ENCODE measurements at places on chromosomes 3 and 15.

DNA sequence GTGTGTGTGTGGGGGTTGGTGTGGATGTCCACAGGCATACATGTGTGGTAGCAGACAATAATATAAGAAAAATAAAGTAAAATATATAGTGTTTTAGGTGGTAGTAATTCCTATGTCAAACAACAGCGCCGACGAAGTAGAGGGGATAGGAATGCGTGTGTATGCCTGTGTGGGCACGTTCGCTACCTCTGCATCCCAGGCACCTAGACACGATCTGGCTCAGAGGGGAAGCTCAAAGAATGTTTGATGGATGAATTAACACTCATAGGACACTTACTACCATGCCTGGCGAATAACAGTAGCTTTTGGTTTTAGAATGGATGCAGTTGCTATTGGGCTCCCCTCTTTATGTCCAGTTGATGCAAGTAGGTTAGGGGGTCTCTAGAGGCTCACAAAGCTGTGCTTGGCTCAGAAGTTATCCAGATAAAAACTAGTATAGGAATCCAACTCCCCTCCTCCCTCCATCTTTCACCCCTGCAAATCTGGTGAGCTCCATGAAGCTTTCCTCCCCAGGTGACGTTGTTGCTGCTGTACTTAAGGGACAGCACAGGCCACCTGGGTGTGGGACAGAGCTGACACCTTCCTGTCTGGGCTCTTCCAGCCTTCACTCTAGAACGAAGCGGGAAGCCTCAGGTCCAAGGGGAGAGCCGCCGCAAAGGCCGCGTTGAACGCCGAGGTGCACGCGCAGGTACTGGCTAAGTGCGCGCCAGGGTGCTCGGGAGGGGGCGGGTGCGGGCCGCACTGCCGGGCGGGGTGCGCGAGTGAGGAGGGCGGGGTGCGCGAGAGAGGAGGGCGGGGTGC is 192.6 kb upstream of the LYSMD4 start:
- DNase-seq, result no peak

GRCh38 chr3:44104043-44104442 is 137.6 kb upstream of the TOPAZ1 start:
- DNase-seq, result no peak

DNA sequence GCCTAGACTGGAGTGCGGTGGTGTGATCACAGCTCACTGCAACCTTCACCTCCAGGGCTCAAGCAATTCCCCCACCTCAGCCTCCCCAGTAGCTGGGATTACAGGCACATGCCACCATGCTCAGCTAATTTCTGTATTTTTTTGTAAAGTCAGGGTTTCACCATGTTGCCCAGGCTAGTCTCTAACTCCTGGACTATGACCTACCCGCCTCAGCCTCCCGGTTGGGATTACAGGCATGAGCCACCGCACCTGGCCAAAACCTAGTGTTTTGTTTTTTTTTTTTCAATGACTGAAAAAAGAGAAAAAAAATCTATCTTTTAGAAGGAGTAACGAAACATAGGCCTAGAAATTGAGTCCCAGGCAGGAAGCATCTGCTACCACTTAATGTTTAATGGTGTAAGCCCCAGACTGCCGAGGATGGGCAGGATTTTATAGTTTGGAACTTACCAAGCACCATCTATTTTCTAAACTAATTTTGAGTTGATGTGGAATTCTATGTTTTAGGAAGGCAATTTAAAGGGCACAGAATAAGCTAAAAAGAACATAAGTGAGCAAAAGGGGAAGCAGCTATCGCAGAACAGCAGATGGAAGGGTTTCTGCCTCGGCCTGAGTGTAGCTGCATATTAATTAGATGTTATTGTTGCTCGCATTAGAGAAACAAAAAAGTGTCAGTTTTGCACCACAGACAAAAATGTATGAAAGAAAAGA is 24.2 kb upstream of the CA12 start:
- no peak for DNase-seq

- no peak for DNase-seq
Observed at GRCh38 chr3:56205406-56205805, 262.9 kb downstream of the ERC2 start.

DNA sequence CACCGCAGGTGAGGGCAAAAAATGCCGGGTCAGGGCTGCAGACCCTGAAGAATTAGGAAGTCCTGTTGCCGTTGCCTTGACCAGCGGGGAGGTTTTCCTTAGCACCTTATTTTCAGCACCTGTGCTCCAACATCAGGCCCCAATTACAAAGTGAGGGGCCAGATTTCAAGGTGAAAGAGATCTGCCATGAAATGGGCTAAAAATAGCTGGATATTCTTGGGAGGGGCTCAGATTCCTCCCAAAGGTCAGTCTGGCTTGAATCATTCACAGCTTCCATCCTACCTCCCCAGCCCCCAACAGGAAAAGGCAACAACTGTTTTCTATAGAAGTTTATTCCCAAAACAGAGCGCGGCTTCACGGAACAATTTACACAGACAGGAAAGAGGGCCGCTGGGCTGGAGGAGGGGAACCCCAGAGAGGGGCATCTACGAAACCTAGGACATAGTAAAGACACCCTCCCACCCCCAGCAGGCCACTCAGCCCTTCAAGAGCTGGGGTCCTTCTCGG is 941 bp upstream of the SLC26A6 start:
- no peak for DNase-seq

DNA sequence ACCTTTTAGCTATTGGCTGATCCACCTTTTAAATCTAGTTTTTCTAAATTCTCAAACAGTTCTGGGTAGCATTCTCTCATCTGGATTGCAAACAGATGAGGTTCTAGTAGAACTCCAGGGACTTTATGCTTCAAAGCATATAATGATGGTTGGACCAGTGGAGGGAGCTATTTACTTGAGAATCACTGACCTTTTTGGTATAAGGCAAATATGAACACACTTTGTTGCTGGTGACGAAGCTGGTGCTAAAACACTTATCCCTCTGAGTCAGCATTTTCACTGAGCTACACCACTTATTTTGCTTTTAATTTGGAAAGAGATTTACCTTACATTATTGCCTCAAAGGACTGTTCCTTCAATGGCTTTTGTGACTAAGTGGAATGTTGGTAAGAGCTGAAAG is 58.6 kb upstream of the SLITRK3 start:
- peak; percentile 78 for DNase-seq

GRCh38 chr3:36514171-36514570 is 133.9 kb downstream of the STAC start:
- no peak for DNase-seq

DNA sequence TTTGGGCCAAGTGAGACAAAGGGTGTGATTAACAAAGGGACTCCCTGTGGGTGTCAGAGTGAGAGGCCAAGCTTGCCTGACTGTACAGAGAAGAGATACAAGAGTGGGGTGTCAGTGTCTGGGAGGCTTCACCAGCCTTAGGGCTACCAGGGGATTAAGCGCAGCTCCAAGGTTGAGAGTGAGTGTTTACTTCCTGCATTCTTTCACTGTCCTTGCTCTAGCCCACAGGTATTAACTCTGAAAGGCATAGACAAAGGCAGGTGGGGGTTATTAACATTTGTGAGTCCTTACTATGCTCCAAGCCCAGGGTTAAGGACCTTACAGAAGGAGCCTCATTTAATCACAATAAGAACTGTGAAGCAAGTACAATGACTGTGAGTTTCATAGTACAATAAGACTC is 107.6 kb downstream of the IL20RB start:
- DNase-seq, result no peak

DNA sequence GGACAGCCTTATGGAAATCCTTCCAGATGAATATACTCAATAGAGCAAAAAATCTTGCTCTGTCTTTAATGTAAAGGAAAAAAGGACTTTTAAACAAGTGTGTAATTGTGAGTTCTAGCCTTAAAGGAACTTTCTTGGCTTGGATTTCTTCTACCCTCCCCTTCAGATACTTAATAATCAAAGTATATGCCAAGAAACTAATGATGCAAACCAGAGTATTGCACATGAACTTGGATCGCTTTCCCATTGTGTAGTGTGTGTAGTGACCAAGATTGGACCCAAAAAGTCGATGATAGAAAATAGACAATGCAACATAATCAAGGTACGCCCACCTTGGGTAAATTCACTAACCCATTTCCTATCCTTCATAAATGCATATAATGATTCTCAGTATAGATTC is 123.8 kb downstream of the TIGIT start:
- no peak for DNase-seq

DNA sequence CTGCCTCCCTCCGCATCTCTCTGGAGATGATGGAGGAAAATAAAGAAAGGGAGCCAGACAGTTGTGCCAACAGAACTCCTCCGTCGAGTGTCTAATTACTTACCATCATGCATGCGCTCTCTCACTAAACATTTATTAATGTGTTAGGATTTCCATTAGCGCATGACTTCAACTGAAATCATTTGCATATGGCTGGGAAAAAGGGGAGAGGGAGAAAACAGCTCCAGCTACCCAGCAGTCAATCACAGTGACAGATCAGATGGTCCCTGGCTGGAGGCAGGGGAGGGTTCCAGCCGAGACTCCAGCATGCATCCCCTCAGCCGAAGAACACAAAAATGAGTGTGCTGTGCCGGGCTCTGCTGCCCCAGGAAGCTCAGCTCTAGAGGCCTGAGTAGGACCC is 6.8 kb upstream of the RHO start:
- no peak for DNase-seq

- DNase-seq, result no peak
Observed at GRCh38 chr15:70530906-70531305, 232.5 kb downstream of the UACA start.

DNA sequence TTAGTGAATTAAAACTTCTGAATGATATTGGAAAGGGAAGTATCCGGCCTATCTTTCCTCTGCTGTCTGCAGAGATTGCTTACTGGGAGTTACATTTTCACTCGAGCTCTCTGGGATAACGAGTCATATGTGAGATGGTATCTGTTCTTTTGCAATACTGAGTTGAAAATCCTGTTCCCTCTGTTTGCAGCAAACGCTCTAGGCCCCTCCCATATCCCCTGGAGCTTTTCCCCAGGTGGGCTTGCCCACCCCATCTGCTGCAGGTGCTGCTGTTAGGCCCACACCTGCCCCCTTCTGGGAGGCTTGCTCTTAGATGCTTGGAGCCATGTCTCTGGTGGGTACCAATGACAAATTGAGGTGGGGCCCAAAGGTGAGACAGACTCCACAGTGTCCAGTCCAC is 42.7 kb upstream of the MTMR10 start:
- no peak for DNase-seq

GRCh38 chr3:151226088-151226563 is 23.1 kb upstream of the GPR171 start:
- no peak for DNase-seq

DNA sequence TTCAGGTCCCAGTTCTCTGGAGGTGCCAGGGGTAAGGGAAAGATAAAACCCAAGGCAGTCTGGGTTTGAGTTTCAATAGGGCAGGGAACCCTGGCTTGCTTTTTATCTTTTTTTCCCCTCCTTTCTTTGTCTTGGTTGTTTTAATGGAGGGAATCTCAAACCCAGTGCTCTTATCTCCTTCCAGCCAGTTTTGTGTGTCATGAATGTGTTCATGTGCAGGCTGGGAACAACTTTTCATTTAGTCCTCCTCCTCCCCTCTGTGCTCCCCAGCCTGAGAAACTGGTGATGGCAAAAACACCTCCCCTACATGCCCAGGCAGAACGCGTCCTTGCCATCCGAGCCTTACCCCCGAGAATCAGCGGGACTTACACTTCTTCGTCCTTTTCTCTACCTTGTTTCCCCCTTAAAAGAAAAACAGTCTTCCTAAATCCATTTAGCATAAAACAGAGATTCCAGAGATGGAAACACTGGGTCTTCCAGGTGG is 10.9 kb downstream of the SEMA3G start:
- DNase-seq, result no peak

- DNase-seq, result no peak
Observed at GRCh38 chr3:122802323-122802722, 7.5 kb downstream of the SLC49A4 start.

DNA sequence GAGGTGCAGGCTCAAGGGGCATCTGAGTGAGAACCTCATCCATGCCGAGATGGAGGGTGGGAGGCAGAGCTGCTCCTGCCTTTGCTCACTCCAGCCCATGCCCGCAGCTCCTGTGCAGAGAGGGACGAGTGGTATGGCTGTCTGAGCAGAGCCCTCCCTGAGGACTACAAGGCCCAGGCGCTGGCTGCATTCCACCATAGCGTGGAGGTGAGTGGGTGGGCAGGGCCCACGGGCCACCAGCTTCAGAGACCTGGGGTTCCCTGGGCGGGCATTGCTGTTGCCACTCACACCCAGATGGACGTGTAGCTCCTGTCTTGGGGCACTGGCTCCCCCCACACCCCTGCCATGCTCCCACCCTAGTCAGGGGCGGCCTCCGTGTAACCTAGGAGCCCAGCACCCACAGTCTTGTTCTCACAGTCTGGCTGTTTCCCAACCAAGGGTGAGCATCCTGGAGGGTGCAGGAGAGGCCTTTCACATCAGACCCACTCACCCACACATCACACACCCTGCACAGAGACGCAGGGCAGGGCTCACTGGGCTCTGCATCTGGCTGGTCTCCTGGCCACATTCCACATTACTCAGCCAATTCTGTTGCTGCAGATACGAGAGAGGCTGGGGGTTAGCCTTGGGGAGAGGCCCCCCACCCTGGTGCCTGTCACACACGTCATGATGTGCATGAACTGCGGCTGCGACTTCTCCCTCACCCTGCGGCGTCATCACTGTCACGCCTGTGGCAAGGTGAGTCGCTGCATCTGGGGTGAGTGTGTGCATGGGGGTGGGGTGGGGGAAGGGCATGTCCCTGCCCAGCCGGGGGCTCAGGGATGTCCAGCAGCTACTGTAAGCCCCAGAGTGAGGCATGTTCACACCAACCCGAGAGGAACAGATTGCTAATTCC is 25.3 kb upstream of the NR2C2 start:
- no peak for DNase-seq

DNA sequence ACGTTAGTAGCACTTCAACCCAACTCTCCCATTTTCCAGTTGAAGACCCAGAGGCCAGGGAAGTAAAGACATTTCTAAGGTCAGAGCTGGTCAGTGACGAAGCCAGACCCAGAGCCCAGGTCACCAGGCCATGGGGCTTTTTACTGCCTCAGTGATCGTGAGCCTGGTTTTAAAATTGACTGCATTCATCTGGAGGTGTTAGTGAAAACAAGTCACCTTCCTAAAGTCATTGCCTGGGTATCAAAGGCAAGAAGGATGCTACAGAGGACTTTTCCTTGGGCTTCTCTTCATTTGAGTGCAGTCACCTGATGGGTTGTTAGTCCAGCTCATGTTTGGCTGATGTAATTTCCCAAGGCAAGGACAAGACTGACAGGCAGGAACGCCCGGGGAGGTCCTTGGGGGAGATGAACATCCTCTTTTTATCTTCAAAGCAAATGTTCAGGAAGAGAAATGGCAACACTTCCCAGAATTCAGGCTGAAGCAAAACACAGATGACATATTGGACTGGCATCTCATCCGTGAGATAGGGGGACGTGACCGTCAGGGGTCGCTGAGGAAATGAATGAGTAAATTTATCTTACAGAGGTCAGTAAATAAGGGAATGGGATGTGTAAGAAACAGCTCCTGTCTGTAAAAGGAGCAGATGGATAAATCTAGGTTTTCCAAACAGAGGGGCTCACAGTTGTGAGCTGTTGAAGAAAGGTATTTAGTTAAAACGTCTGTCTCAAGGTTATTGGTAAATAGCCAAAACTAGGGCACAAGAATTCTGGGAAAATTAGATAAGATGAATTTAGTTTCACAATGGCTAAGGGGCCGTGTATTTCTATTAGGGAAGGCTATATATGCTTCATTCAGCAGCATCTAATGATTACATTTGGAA is 201.2 kb downstream of the OPA1 start:
- no peak for DNase-seq

GRCh38 chr3:15097891-15098290 is 1.1 kb downstream of the RBSN start:
- DNase-seq, result no peak

- DNase-seq, result no peak
Observed at GRCh38 chr3:107769882-107770281, 247.1 kb downstream of the BBX start.
